ENCODE measurements at places on chromosomes 2 and 18. TPM values are rescaled to one million over a fixed set of nuclear protein-coding genes. Genes with fewer than 3 reads are reported as not detected.

DNA sequence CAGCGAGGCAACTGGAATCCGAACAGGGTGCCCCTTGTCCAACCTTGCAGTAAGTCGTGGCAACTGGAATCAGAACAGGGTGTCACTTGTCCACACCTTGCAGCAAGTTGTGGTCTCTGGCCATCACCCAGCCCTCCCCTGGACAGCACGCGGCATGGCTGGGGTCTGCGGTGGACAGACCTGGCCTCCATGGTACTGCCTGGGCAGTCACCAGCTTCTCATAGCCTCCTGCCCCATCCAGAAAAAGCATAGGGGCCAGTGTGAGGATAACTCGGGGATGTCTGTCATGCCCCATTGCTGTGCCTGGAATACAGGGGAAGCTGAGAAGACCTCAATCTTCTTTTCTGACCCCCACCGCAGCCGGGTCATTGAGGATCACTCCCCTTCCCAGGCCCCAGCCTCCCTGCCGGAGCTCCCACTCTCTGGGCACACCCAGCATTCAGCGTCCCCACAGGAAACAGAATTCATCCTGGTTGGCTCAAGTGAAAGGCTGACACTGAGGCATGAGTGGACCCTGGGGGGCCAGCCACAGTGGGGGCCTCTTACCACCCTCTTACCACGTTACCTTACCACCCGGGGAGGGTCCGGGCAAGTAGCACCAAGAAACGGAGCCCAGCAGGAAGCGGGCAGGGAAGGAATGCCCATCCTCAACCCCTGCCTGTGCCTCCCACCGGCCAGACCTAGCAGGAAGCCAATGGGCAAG, 68.0 kb upstream of the RAB6C start:
- no peak for DNase-seq
- no peak overlapping the region for H3K27ac ChIP-seq
- H3K4me1 ChIP-seq: no peaks in the 10 kb centered on the region
- H3K27me3 ChIP-seq: no peaks in the 10 kb centered on the region
- H3K36me3 ChIP-seq: no peaks in the 10 kb centered on the region

DNA sequence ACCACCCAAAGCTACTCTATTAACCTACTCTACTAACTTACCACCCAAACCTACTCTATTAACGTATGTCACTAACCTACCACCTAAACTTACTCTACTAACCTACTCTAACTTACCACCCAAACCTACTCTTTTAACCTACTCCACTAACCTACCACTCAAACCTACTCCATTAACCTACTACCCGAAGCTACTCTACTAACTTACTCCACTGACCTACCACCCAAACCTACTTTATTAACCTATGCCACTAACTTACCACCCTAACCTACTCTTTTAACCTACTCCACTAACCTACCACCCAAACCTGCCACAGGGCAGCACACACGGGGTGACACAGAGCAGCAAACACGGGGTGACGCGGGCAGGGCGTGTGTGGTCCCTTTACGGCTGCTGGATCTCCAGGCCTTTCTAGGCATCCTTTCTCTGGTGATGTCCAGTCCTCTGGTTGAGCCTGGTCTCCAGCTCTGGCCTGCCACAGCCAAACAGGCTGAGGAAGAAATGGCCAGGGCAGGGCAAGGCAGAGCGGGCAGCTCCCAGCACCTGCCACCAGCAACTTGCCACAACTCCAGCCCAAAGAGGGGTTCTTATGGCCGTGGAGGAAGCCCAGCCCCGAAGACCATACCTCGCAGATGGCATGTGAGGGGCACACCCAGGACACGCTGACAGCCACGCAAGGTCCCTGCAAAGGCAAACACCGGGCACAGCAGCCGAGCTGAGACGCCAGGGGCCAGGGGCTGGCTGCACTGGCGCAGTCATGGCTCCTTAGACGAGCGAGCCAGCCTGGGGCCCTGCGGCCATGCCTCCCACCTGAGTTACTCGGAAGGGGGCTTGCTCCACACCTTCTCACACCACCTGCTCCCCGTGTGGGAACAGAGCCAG, 25.7 kb downstream of the PXDN start:
- DNase-seq: no peak
- no peaks in the 10 kb centered on the region for H3K4me1 ChIP-seq
- H3K36me3 ChIP-seq: no peaks in the 10 kb centered on the region
- H3K4me3 ChIP-seq: no peak overlapping the region
- H3K27ac ChIP-seq: no peak overlapping the region

GRCh38 chr2:17164550-17164949, 353.7 kb downstream of the RAD51AP2 start:
- no peaks in the 10 kb centered on the region for H3K27me3 ChIP-seq
- DNase-seq: no peak
- no peak overlapping the region for H3K4me3 ChIP-seq
- no peaks in the 10 kb centered on the region for H3K4me1 ChIP-seq
- no peaks in the 10 kb centered on the region for H3K36me3 ChIP-seq

- no peaks in the 10 kb centered on the region for H3K36me3 ChIP-seq
- H3K27me3 ChIP-seq: no peaks in the 10 kb centered on the region
- no peak overlapping the region for H3K4me3 ChIP-seq
- H3K4me1 ChIP-seq: no peaks in the 10 kb centered on the region
Observed at GRCh38 chr18:35010156-35010555, 31.1 kb upstream of the MAPRE2 start.

GRCh38 chr2:3674066-3674845, 16.3 kb downstream of the ALLC start:
- H3K36me3 ChIP-seq: no peaks in the 10 kb centered on the region
- no peak for DNase-seq
- H3K4me1 ChIP-seq: no peaks in the 10 kb centered on the region
- H3K4me3 ChIP-seq: no peak overlapping the region
- no peak overlapping the region for H3K27ac ChIP-seq
- no peaks in the 10 kb centered on the region for H3K27me3 ChIP-seq

DNA sequence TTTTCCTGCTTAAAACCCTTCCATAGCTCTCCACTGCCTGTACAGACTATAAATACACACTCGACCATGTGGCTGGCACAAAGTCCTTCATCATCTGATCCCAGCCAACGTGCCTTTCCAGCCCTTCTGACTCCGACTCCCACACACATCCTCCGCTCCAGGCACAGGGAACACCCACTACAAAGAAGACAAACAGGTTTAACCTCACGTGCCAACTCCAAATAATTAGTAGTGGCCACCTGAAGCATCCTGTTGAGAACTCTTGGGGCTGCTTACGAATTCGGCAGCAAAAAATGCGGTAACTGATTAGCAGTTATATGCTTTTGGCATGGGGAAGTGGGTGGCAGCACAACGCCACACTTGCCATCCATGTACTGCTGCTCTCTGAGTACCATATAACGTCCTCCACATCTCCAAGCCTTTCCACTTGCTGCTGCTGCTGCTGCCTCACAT, 12.1 kb downstream of the SPIRE1 start:
- H3K27me3 ChIP-seq: peaks cover 18% of the 10 kb centered on the region
- no peak for DNase-seq
- no peak overlapping the region for H3K4me3 ChIP-seq

DNA sequence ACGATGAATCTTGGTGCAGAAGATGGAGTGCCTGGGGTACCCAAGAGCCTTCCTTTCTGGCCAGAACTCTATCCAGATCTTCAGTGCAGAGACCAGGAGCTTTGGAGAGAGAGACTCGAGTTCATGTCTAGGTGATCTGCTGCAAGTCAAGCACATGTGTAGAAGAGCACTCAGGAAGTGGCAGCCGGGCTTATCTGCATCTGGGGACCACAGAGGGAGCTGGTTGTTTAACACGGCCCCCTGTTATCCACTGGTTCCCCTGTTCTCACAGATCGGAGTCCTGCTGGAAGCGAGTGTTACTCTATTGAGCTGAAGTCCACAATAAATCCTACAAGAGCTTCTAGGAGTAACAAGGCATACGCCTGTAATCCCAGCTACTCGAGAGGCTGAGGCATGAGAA, 128.3 kb downstream of the ACOXL start:
- DNase-seq: peak; percentile 23
- H3K36me3 ChIP-seq: peaks cover 2% of the 10 kb centered on the region
- H3K4me3 ChIP-seq: no peak overlapping the region

DNA sequence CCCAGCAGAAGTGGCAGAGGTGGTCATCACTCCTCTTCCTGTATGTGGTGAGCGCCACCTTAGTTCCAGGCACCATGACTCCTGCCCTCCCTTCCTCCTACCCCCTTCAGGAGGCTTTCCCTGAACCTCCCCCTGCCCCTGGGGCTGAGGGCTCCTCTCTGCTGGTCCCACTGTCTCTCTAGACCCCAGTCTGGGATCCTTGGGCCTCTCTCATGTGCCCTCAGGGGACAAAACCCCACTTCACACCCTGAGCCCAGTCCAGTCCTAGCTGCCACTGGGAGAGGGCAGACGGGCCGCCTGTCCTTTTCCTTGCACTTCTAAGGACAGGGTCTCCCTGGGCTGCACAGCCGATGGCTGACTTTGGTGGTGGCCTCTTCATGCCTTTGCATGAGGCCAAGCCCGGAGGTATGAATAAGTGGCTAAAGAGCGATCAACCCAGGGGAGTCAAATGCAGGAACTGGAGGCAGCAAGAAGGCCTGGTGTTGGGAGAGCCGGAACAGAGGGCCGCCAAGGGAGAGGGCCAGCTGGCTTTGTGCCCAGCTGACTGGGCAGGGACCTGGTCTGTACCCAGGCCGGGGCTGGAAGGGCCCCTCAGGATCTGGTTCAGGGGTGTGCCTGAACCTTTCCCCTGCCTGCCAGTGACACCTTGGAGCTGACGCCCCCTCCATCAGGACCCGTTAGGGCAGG, 29.5 kb downstream of the GLI2 start:
- no peak for DNase-seq
- H3K27me3 ChIP-seq: no peaks in the 10 kb centered on the region
- no peaks in the 10 kb centered on the region for H3K36me3 ChIP-seq
- H3K4me1 ChIP-seq: no peaks in the 10 kb centered on the region
- no peak overlapping the region for H3K4me3 ChIP-seq

DNA sequence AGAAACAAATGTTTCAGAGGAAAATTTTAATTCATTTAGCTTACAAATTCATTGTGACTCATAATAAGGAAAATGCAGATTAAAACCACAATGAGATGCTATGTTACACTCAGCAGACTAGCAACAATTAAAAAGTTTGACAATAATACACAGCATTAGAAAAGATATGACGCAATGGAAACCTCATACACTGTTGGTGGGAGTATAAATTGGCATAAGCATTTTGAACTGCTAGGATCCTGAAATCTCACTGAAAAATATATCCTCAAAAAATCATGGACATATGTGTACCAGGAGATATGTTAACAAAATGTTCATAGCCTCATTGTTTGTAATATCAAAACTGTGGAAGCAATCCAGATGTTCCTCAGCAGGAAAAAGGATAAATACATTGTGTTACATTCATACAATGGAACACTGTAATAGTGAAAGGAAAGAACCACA, 13.7 kb downstream of the CALCRL start:
- no peaks in the 10 kb centered on the region for H3K27me3 ChIP-seq
- H3K27ac ChIP-seq: no peak overlapping the region
- H3K4me3 ChIP-seq: no peak overlapping the region
- H3K36me3 ChIP-seq: no peaks in the 10 kb centered on the region
- DNase-seq: no peak
- no peaks in the 10 kb centered on the region for H3K4me1 ChIP-seq

DNA sequence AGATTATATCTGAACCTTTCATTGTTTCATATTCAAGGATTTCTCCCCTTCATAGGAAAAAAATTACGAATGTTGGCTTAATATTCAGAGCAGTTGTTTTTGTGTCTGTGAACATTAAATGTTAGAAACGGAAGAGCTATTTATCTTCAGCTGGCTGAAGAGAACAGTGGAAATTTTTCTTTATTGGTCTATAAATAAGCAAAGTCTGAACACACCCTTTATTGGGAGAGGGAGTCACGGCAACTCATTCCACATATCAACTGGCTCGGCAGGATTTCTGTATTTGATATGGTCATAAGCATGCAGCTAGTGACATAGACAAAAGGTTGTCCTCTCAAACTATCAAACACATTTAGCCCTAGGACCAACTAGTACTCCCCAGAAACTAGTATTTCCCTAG, 468.4 kb upstream of the HNRNPA3 start:
- no peak overlapping the region for H3K27ac ChIP-seq
- H3K27me3 ChIP-seq: peaks cover 21% of the 10 kb centered on the region

DNA sequence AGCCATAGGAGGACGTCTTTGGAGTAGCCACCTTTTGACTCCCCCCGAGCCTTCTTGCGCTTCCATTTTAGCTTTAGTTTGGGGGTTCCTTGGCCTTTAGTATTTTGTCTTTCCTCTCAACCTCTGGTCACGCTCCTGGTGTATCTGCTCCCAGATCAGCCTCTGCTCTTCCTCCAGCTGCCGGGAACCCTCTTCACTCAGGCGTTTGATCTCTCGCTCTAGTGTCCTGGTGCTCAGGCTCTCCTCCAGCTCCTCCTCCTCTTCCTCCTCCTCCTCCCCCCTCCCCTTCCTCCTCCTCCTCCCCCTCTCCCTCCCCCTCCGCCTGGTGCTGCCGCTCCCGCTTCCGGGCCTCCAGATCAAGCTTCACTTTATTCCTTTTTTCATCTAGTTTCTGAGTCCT, 1082.3 kb upstream of the TMEFF2 start:
- H3K4me1 ChIP-seq: no peaks in the 10 kb centered on the region
- no peak overlapping the region for H3K4me3 ChIP-seq
- H3K27me3 ChIP-seq: no peaks in the 10 kb centered on the region
- H3K36me3 ChIP-seq: no peaks in the 10 kb centered on the region

DNA sequence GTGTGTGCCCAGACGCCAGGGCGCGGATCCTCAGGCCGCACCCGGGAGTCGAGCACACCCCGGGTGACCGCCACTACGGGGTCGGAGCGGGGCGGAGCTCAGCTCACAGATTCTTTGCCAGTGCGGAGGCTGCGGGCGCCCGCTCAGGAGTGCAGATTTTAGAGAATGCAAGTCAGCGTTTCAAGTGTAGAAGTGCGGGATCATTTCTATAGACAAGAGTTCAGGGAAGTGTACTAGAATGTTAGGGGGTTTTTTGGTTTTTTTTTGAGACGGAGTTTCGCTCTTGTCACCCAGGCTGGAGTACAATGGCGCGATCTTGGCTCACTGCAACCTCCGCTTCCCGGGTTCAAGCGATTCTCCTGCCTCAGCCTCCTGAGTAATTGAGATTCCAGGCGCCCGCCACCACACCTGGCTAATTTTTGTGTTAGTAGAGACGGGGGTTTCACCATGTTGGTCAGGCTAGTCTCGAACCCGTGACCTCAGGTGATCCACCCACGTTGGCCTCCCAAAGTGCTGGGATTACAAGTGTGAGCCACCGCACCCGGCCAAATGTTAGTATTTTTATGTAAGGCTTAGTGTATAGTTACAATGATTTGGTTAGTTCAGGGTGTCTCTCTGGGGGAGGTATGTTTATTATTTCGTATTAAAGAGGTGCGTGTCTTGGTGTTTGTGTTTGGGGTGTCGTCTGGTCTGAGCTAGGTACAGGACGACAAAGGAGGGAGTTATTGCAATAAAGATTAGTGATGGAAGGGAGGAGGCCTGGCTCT, 619 bp upstream of the FAM168B start:
- DNase-seq: peak; percentile 73
- H3K36me3 ChIP-seq: peaks cover 9% of the 10 kb centered on the region
- H3K27ac ChIP-seq: peak overlapping the region; percentile 95

The CDH20 gene
- total RNA-seq: not detected

The ESPNL gene
- not detected for total RNA-seq

The CRYGA gene
- total RNA-seq: not detected

The REG1A gene
- not detected for total RNA-seq

The AMMECR1L gene
- 15.0 TPM for total RNA-seq

The PRKAG3 gene
- not detected for total RNA-seq

The SATB2 gene
- total RNA-seq: 0.07 TPM

The ANKRD30B gene
- not detected for total RNA-seq
